ENCODE measurements at places on chromosomes 6 and 20.

DNA sequence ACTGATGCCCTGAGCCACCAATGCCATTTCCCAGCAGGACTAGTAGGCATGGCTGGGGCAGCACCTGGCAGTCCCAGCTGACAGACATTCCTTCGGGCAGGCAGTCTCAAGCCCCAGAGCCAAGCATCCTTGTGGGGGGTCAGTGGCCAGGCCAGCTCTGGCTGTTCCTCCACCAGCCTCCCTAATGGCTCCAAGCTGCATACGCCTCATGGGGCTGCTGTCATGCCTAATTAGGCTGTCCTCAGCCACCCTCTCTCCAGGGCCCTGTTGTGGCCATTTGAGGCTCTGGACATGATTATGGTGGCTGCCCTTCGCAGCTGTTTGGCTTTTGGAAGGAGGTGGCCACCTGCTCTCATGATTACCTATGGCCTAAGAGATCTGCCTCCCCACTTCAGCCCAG lies 79.4 kb downstream of the DLGAP4 start:
- no peak for DNase-seq

DNA sequence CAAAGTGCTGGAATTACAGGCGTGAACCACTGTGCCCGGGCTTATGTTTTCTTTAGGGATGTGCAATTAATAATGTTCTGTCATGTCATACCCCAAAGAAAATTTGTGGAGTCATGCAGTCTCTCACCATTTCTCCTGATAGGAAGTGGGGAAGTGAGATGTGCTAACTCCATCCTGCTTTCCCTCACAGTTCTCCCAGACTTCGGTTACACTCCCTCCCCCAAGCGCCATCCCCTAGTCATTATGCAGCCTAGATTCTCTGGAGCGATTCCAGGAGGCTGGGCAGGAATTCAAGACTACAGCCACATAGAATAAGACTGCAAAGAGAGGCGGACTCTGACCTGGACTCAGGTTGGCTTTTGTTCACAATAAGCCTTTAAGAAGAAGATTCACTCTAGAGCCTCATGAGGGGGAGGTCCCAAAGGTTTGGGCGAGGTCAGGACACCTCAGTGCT lies 271.4 kb downstream of the ALDH8A1 start:
- DNase-seq, result no peak

- no peak for DNase-seq
Measured at GRCh38 chr6:70601014-70601413, 34.3 kb downstream of the SDHAF4 start.

GRCh38 chr6:115356371-115356770 lies 704.3 kb downstream of the FRK start:
- DNase-seq, result no peak

- DNase-seq, result no peak
Measured at GRCh38 chr6:150846641-150847040, 18.9 kb upstream of the MTHFD1L start.

DNA sequence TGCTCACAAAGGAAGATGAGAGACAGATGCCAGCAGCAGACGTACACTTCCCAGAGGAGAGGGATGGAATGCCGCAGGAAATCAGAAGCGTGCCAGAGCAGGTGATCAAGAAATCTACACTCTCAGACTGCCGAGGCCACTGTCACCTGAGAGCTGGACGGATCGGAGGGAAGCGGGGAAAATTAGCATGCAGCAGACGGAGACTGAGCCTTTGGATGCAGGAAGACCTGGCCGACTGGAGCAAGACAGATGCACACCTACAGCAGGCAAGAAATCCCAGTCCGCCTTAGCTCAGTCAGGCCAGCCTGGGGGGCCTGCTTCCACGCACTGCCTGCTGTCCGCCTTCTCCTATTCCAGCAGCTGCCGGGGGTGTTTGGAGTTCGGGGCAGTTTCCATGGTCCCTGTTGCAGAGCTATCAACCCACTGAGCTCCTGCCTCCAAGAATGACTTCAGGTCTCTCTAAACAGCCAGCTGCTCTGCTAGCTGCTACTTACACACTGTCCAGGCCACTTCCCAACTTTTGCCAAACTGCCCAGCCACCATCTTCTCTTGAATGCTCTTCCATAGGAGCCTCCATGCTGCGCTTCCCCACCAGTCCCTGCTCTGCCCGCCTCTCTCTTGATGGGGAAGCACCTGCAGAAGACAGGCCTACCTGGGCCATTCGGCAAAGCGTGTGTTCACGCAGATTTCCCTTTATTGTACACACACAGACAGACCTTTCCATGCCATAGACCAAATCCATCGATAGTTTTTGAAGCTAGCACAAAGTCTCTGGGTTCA lies 368.5 kb downstream of the ZFAND3 start:
- DNase-seq, result no peak

- no peak for DNase-seq
Measured at GRCh38 chr6:161418463-161418945, 144.6 kb upstream of the AGPAT4 start.

DNA sequence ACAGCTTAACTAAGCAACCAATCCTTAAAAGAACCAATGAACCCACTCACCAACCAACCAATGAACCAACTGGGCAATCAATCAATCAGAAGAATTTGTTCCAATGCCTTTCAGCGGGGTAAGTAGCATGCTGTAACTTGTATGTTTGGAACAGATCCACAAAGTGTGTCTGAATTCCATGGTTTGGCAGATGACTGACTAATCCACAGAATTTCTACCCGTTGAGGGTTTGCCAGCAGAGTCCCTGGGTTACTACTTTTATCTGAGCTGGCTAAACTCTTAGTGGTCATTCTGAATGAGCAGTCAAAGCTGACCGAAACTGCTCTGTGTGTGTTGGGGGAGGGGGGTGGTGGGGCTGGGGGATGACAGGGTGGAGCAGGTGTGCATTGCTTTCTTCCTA lies 125.0 kb upstream of the JAG1 start:
- DNase-seq, result no peak

- DNase-seq, result no peak
Measured at GRCh38 chr6:119938752-119939151, 589.2 kb upstream of the MAN1A1 start.

DNA sequence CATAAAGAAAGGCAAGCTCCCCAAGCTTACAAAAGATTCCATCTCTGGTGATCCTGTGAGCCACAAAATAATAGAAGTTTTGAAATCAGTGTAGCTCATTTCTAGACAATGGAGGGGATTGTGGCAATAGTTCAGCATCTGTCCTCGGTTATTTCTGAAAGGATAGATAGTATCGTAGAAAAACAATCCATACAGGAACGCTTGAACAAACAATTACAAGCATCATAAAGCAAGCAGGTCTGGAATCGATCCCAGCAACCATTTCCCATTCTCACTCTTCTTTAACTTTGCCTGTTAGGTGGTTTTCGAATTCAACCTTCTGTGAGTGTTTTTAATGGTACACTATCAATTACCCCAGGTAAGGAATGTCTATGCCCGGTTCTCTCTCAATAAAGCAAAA lies 931.1 kb downstream of the KIF16B start:
- DNase-seq, result no peak
